ENCODE measurements at places on chromosomes 2 and 18.

GRCh38 chr2:63571291-63571690 is 17.0 kb downstream of the WDPCP start:
- DNase-seq = no peak

DNA sequence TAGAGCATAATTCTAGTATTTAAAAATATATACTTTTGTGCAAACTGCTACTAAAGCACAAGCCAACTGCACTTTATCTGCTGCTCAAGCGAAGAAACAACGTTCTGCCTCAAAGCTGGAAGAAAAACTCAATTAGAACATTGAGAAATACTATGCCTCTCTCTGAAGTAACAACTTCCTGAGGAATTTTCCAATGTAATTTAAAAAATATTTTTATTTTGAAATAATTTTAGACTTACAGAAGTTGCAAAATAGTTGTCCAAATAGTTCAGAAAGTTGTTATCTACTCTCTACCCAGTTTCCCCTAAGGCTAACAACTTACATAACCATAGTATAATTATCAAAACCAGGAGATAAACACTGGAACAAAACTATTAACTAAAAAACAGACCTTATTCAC is 12.3 kb upstream of the POLI start:
- no peak for DNase-seq

DNA sequence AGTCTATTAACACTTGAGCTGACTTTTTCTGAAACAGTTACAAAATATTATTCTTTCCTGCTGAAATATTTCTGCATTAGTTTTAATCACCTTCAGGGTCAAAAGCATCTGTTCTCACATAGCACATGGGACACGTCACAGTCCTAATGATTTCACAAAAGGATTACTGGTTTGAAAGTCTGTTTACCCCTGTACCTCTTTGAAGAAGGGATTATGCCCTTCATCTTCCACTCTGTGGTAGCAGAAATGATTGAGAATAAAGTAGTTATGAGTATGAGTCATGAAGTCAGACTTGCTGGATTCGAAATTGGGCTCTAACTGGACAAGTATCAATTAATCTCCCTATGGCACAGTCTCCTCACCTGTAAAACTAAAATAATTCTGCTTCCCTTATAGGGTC is 121.2 kb downstream of the SATB2 start:
- no peak for DNase-seq

- DNase-seq = no peak
Observed at GRCh38 chr2:232085164-232085563, 123.7 kb downstream of the DIS3L2 start.

DNA sequence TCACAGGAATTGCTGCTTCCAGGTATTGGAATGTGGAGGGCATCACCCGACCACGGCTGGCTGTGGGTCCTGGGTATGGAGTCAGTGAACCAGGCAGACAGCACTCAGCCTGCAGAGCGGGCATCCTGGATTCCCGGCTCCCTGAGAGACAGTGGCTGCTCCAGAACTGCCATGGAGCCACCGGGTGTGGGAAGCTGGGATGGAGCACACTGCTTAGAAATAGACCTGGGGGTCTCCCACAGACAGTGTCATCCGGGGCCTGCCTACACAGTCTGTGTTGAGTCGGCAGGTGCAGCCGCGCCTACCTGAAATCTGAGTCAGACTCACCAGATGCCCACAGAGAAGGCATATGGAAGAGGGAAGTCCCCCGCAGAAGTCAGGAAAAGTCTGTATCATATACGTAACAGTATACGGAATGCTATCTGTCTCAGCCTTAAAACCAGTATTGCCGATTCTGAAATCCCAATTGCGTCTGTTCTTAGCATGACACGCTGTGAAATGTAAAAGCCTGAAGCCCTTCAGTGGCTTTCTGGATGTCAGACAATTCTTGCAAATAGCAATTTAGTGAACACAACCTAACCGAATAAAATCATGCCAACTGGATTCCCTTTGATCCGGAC is 509.7 kb upstream of the MYT1L start:
- DNase-seq = no peak

DNA sequence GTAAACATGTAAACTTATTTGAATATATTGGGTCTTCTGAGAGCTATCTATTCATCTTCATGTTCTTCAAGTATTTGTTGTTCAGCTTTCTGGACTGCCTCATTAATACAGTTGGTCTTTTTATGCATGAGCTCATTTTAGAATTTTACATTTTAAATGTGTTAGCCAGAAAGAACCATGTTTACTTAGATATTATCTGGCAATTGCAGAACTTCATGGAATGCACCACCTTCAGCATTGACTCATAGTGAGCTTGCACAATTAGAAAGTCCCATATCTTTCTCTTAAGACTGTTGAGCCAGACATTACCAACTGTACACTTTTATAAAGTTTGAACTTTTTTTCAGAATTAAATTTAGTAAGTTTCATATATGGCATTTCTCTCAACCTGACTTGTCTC is 536.7 kb downstream of the RIT2 start:
- no peak for DNase-seq

DNA sequence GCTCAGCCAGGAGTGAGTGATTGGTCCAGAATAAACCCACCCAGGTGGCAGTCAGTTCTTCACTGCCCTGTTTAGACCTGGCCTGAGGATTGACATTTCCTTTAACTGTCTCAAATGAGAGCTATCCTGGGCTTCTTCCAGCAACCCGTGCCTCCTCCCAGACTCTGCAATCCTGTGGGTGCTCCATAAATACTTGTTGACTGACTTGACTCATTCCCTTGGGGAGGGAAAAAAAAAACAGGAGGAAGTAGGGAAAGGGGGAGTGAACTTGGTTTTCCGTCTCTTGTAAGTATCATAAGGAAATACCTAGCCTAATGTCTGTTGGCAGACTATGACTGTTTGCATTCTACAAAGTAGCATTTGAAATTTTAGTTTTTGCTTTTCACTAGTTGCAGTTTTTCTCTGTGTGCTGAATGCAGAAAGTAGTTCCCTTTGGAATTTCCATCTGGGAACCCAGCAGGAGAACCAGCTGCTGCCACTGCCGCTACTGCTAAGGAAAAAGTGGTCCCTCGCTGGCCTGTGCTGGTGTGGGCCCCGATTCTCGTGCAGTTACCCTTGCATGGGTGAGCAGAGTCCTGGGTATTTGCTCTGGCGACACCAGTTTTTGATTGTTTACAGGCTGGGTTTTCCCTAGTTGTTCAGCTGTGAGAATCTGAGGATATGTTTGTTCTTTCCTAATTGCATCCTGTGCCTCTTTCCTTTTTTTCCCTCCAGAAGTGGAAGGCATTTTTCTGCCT is 78.8 kb downstream of the TGOLN2 start:
- DNase-seq = no peak

DNA sequence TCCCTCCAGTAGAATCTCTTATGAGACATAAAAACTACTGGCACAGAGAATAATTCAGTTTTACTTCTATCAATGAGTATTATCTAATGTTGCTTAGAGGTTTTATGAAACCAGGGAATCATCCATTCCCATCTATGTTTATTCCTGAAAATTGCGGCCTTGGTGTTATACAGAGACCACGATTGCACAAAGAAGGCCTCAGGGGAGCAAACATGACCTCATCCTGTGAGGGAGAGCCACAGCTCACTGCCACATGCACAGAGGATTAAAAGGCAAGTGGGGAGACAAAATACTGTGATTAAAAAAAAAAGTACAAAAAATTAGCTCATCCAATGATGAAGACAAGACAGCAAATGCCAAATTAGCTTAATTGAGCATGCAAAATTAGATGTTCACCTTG is 111.8 kb upstream of the SLC35G4 start:
- no peak for DNase-seq

DNA sequence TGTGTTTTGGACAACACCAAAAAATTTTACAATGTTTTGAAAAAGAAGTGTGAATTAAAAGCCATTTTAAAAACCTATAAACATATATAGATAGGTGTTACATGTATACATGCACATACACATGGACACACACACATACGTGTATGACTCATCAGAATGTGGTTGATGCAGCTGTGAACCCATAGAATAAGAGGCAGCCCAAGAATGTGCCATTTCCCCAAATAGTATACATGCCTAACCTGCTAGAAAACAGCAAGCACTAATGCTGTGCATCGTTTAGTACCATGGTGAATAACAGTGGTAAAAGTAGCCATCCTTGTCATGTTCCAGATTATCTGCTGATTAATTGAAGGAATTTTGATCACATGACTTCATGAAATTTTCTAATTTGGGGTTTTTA is 149.0 kb downstream of the DSEL start:
- no peak for DNase-seq

DNA sequence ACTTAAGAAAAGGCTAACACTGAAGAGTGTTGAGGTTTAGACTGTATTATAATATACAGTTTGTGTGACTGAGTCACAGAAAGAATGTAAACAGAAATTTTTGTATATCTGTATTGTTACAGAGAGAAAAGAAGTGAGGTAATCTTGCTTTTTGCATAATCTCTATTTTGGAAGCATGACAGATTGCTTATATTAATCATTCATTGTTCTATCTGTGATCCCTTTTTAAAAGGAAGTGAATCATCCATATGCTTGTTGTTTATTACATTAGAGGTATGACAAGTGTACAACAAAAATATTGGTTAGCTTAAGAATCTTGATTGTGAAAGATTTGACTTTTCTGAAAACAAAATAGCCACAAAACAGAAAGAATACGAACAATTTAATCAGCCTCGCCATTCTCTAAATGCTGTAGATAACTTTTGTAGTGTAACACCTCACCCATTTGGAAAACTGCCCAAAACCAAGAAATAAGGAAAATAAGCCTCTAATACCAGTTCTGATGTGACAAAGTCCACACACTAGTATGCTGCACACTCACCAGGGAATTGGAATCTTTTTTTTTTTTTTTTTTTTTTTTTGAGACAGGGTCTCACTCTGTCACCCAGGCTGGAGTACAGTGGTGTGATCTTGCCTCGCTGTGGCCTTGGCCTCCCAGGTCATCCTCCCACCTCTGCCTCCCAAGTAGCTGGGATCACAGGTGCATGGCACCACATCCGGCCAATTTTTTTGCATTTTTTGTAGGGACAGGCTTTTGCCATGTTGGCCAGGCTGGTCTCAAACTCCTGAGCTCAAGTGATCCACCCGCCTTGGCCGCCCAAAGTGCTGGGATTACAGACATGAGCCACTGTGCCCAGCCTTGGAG is 91.5 kb upstream of the LPIN2 start:
- DNase-seq = no peak

DNA sequence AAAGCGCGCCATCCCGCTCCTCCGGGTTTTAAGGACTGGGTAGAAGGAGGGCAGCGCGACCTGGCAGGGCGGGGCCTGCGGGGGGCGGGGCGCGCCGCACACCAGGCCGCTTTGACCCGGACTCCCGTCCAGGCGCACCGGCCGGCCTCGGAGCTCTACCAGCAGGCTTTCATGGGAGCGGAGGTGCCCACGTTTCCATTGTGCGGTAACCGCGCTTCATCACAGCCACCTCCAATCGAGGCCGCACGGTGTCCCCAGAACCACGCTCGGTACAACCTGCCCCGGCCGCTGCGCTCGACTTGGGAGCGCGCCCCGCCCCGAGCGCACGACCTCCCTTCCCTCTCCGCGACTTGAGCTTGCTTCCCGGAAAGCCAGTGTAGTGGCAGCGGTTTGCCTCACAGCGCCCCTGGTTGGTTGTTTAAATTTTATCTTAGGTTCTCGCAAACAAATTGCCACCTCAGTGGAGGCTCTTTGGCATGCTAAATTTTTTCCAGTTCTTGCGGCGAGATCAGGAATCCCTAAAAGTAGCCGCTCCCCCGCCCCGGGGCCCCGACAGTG is 280 bp upstream of the CYP1B1 start:
- DNase-seq = no peak

GRCh38 chr18:43751835-43752234 is 474.5 kb upstream of the SYT4 start:
- DNase-seq = no peak

DNA sequence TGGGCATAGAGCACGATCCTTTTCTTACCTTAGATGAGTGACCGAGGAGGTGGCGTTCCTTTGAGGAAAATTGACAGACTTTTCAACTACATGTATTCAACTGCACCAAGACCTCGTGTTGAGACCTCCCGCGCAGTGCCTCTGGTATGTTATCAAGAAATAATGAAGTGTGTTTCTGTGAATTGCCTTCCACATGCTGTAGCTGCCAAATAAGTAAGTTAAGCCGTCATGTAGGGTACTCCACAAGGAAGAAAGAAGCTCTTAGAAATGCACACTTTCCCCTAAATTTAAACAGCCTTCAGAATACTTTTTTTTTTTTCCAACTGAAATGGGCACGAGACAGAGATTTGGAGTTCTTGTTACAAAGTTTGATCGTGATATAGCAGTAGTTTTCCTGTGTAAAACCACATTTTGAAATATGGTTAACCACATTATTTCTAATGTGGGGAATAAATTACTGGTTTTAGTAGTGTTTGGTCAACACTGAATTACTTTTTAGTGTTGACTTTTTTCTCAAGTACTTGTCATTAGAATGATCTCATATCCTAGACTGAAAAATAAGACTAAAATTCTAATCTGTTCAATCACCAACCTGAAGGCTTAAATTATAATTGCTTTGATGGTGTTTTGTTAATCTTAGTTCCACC is 30.5 kb downstream of the PDK1 start:
- DNase-seq = no peak

GRCh38 chr2:12594590-12594989 is 122.1 kb upstream of the TRIB2 start:
- no peak for DNase-seq

GRCh38 chr2:156956161-156956560 is 301.3 kb upstream of the GALNT5 start:
- DNase-seq = no peak

DNA sequence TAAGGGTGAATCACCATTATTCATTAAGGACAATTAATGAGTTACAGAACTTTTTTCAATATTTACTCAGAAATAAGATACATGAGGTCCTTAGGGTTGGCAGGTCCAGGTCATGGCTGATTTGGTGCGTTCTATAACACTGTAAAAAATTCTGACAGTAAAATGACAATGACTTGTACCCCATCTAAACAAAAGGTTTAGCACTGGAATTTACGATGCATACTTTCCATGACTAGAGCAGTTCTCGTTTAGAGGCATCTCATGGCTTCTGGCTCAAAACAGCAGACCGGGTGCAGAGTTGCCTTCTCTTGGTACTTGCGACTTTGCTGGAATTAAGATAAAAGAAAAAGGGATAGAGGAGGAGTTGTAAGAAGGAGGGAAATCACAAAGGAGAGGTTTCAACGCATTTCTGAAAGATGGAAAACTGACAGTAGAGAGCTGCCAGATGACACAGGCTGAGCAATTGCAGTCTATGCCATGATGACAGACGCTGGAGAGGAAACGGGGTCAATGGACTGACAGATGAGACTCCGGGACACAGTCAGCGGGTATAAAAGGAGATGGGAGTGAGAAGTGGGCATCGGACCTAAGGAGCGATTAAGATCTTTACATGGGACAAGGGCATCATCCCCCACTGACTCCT is 4.1 kb upstream of the CYS1 start:
- no peak for DNase-seq

- peak; percentile 4 for DNase-seq
Observed at GRCh38 chr18:13236411-13236810, 17.9 kb downstream of the LDLRAD4 start.

GRCh38 chr18:35282353-35282752 is 7.7 kb downstream of the ZSCAN30 start:
- DNase-seq = no peak
